ENCODE measurements at places on chromosomes 5 and 9. TPM values are rescaled to one million over a fixed set of nuclear protein-coding genes. Genes with fewer than 3 reads are reported as not detected.

KIF20A gene
- polyA plus RNA-seq: 16.0 TPM

GRCh38 chr5:683551-684481 is 9.3 kb downstream of the TPPP start:
- no peak for DNase-seq

- DNase-seq: no peak
Measured at GRCh38 chr5:78888580-78889368, 96.3 kb downstream of the ARSB start.

GRCh38 chr5:154278186-154278585 is 87.7 kb downstream of the GALNT10 start:
- no peak for DNase-seq

DNA sequence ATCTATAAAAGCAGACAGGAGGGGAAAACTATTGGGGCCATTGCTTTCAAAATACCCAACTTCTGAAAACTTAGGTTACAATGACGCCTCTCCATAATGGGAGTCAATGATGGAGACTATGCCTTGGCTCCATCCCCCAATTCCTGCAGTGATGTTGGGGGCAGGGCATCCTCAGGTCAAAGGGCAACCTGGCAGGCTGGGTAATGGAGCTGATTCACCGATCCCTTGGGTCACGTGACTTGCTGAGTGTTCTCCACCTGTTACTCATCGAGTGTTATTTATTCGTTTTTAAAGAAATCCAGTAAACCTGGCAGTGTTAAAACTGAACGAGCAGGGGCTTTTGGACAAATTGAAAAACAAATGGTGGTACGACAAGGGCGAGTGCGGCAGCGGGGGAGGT is 244.4 kb downstream of the FAM114A2 start:
- no peak for DNase-seq

Measured in SK-N-SH (cell line).